Endodermal cell (in vitro differentiated cells): ENCODE measurements at places on chromosomes 4 and X. TPM values are rescaled to one million over a fixed set of nuclear protein-coding genes. Genes with fewer than 3 reads are reported as not detected.

SSX4B gene
- total RNA-seq, result 1.5 and 1.7 TPM in 2 replicates

DOCK11 gene
- total RNA-seq, result 3.4 to 4.6 TPM (median 3.9 TPM) in 3 replicates

TCEAL9 gene
- total RNA-seq, result 97.2 and 97.6 TPM in 2 replicates

EDA gene
- 70.6 to 113 TPM (median 71.0 TPM) in 3 replicates for total RNA-seq

MAOB gene
- total RNA-seq, result 0.46 and 0.63 TPM in 2 replicates

NAAA gene
- 1.7 and 1.9 TPM in 2 replicates for total RNA-seq

TMPRSS11D gene
- not detected in 3 replicates for total RNA-seq

SORBS2 gene
- 7.0 and 7.9 TPM in 2 replicates for total RNA-seq

NSG1 gene
- total RNA-seq, result 1.4 to 2.0 TPM (median 1.8 TPM) in 3 replicates

TRAM1L1 gene
- 3.4 to 5.0 TPM (median 4.3 TPM) in 3 replicates for total RNA-seq

GABRE gene
- total RNA-seq, result 5.6 to 6.6 TPM (median 6.3 TPM) in 3 replicates

HADH gene
- total RNA-seq, result 35.2 to 53.2 TPM (median 53.0 TPM) in 3 replicates

HERC6 gene
- total RNA-seq, result 8.9 to 12.7 TPM (median 11.7 TPM) in 3 replicates

SCD5 gene
- total RNA-seq, result 3.4 and 5.2 TPM in 2 replicates

AMOT gene
- 59.8 and 68.9 TPM in 2 replicates for total RNA-seq

DRD5 gene
- 0.11 and 0.20 TPM in 2 replicates for total RNA-seq

CLNK gene
- total RNA-seq, result not detected in 2 replicates

SPATA4 gene
- total RNA-seq, result not detected in 2 replicates

SMAD1 gene
- total RNA-seq, result 24.5 and 28.3 TPM in 2 replicates

CENPI gene
- total RNA-seq, result 14.9 to 36.9 TPM (median 32.6 TPM) in 3 replicates

MAGEE1 gene
- 7.1 TPM in 2 replicates for total RNA-seq

PABPC1L2B gene
- 0.15 and 0.27 TPM in 2 replicates for total RNA-seq

NWD2 gene
- not detected in 3 replicates for total RNA-seq

TLR3 gene
- not detected in 3 replicates for total RNA-seq

SYTL4 gene
- total RNA-seq, result 0.24 and 0.27 TPM in 2 replicates

ASIC5 gene
- total RNA-seq, result not detected in 2 replicates

RASGEF1B gene
- 25.0 and 26.7 TPM in 2 replicates for total RNA-seq

NDST3 gene
- total RNA-seq, result 0.71 to 0.84 TPM in 2 of 3 replicates, not detected in the other

GIMD1 gene
- not detected in 3 replicates for total RNA-seq

ADGRL3 gene
- 9.6 to 10.7 TPM (median 9.9 TPM) in 3 replicates for total RNA-seq

GAGE13 gene
- total RNA-seq, result not detected in 2 replicates

HGFAC gene
- 0.38 to 0.63 TPM (median 0.46 TPM) in 3 replicates for total RNA-seq

SMARCAD1 gene
- total RNA-seq, result 41.5 to 67.5 TPM (median 67.1 TPM) in 3 replicates

CEP135 gene
- 24.1 and 28.0 TPM in 2 replicates for total RNA-seq

SYP gene
- 0.45 and 0.48 TPM in 2 replicates for total RNA-seq

FHDC1 gene
- total RNA-seq, result 2.5 to 3.1 TPM (median 2.5 TPM) in 3 replicates

NAT8L gene
- total RNA-seq, result 4.4 to 6.4 TPM (median 6.3 TPM) in 3 replicates

CLIC2 gene
- total RNA-seq, result 0.64 TPM in 1 of 2 replicates, not detected in the other

FATE1 gene
- total RNA-seq, result not detected in 2 replicates

ADGRG4 gene
- not detected in 2 replicates for total RNA-seq

USP9X gene
- 88.1 to 108 TPM (median 101 TPM) in 3 replicates for total RNA-seq

BGN gene
- total RNA-seq, result 1.6 to 2.5 TPM (median 2.4 TPM) in 3 replicates

STAP1 gene
- total RNA-seq, result not detected in 2 replicates

SMIM14 gene
- total RNA-seq, result 24.6 to 40.7 TPM (median 31.0 TPM) in 3 replicates

LRAT gene
- 20.6 and 24.1 TPM in 2 replicates for total RNA-seq

XK gene
- 0.21 to 0.55 TPM (median 0.49 TPM) in 3 replicates for total RNA-seq

VSIG4 gene
- not detected in 2 replicates for total RNA-seq

MAGEB18 gene
- not detected in 2 replicates for total RNA-seq

RNF150 gene
- total RNA-seq, result 10.4 to 38.4 TPM (median 10.8 TPM) in 3 replicates

PABPC5 gene
- 2.6 and 3.1 TPM in 2 replicates for total RNA-seq

PNMA5 gene
- total RNA-seq, result 0.09 and 0.15 TPM in 2 replicates

DCLK2 gene
- total RNA-seq, result 0.16 and 0.20 TPM in 2 replicates

AKAP4 gene
- 0.25 TPM in 1 of 2 replicates, not detected in the other for total RNA-seq

TMPRSS11A gene
- total RNA-seq, result not detected in 2 replicates

IQCM gene
- not detected in 2 replicates for total RNA-seq

SLC2A9 gene
- total RNA-seq, result 1.9 and 3.0 TPM in 2 replicates

UGT2B7 gene
- not detected in 2 replicates for total RNA-seq

GC gene
- 1.0 TPM in 1 of 2 replicates, not detected in the other for total RNA-seq
